ENCODE measurements at places on chromosomes 7 and 10. TPM values are rescaled to one million over a fixed set of nuclear protein-coding genes. Genes with fewer than 3 reads are reported as not detected.

DNA sequence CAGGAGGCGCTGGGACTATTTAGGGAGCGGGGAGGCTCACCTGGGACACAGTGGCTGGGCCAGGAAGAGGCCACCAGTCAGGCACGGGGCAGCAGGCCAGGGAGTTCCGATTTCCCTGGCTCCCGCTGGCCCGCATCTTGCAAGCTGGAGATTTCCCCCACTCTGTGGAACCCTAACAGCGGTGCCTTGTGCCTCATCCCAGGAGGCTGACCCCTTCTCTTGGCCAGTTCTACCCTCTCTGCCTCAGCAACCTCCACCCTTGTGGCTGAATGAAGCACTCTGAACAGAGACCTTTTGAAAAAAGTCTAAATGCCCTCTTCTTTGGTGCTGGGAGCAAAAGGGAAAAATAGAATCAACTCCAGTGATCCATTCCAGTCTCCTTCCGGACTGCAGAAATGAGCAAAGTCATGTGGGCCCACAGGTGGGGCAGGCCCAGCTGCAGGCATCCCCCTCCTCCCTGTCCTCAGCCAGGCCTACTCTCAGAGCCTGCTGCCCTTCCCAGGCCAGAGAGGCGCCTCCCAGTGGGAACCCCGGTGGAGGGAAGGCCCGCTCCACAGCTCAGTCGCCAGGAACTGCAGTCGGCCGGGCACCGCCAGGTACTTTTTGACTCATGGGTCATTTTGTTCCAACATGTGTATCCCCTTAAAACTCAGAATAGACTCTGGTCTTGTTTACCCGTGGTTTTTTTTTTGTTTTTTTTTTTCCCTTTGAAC lies 155.5 kb downstream of the ZNF248 start:
- DNase-seq, result no peak

DNA sequence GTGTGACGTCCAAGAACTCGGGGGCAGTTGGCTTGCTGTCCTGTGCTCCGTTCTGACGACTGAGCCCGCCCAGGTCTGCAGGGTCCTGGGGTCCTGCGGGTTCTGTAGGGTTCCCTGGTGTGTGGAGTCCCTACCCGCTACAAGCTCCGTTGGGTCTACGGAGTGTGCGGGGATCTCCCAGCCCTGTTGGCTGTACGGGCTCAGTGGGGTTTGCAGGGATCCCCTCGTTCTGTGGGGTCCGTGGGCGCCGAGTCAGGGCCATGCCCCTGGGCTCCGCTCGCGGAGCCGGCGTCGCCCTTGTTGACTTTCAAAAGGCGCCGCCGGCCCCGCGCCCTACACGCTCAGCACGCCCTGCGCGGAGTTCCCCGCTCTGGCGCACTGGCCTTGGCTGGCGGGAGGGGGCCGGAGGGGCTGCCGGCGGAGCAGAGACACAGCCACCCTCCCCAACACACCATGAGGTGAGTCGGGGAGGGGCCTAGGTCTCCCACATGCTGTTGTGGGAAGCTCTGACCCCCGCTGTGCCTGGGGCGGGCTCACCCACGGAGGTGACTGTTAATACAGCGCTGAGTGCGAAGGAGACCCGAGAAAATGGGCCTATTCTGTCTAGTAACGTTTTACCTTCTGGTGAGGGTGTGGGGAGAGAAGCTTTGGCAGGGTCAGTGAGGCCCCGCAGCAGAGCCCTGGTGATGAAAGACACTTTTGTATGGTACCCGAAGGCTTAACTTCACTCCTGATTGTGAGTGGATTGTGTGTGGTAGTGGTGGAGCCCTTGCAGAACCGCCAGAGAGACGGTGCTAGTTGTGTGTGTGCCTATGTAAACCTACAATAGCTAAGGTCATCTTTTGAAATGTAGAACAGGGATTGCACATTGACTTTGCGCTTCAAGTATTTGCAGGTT lies 8.1 kb downstream of the TASOR2 start:
- DNase-seq, result no peak

GRCh38 chr7:91570560-91570959 lies 306.3 kb downstream of the FZD1 start:
- no peak for DNase-seq

DNA sequence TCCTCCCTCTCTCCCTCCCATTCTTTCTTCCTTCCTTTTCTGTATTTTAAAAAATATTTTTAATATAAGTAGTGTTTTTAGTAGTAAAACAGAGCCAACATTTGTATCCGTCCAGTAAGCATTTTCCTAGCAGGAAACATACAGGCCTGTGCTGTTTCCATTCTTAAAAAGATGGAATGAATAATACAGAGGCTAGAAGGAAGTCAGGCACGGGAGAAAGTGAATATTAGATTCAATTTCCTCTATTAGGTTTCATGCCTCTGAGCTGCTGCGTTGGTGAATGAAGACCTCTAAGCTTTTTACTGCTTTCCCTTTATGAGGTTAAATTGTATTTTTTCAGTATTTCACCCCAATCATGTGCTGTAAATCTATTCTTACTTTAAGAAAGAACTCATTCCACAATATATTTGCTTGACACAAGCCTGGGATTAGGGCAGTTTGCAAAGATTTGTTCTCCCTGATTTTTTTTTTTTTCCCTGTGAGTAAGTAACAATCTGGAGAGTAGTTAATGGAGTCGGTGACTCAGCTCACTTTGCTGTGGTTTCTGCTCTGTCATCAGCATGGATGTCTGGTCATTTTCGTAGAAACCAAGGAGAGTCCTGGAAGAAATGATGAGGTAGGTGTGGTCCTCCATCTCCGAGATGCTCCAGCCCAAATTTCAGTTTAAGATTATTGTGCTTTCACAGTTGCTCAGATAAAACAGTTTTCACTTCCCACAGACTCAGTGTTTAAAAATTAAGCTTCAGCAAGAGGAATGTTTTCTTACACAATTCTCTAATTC lies 76.1 kb upstream of the PITRM1 start:
- DNase-seq, result no peak

DNA sequence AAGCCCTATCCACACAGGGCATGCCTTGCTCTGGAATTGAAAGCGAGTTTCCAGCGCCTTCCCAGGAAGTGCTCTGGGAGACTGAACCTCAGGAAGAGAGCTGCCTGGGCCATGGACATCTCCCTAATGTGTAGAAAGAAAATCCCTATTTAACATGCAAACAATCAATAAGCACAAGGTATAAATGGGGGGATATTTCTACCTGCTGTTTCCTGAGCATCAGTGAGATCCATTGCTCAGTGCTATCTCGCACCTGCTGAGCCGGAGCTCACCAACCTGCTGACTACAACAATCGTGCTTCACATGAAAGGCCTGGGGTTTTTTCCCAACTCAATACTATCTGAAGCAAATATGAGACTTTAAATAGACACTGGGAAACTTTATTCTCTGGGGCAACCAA lies 584.0 kb downstream of the GLRX3 start:
- no peak for DNase-seq

DNA sequence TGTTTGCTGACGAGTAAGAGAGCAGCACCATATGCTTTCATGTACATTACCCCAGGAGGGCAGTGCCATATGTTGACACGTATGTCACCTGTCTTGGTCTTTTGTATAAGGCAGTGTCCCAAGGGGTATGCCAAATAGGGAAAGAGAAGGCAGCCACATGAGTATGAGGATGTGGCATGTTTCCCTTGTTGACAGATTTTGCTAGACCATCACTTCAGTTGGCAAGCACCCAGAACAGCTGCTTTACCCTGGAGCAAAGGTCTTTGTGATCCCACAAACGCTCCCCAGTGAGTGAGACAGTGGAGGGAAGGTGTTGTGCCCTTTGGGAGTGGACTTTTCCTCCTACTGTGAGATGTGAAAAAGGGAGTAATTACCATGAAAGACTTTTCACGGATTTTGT lies 350.1 kb downstream of the ETV1 start:
- DNase-seq, result no peak

- no peak for DNase-seq
Measured at GRCh38 chr10:7464691-7465090, 53.9 kb upstream of the SFMBT2 start.

- DNase-seq, result peak; percentile 56
Measured at GRCh38 chr7:71131256-71132126, 453 bp upstream of the GALNT17 start.

GRCh38 chr7:104767826-104768536 lies 246.0 kb upstream of the KMT2E start:
- no peak for DNase-seq

- no peak for DNase-seq
Measured at GRCh38 chr7:87608431-87608830, 7.7 kb upstream of the ABCB1 start.

GRCh38 chr7:132779164-132779563 lies 202.9 kb upstream of the PLXNA4 start:
- DNase-seq, result no peak

The HSPA12A gene
- 15.7 TPM for total RNA-seq

The YAE1 gene
- total RNA-seq, result 24.8 TPM

The ADAM22 gene
- total RNA-seq, result 26.4 TPM

The PHTF2 gene
- 22.0 TPM for total RNA-seq

The LRIT1 gene
- not detected for total RNA-seq

The MEST gene
- total RNA-seq, result 28.9 TPM

The DYNC1I1 gene
- 14.6 TPM for total RNA-seq

The TACC2 gene
- total RNA-seq, result 98.1 TPM

The KAZALD1 gene
- 3.4 TPM for total RNA-seq
